ENCODE measurements at places on chromosomes 2 and 18. TPM values are rescaled to one million over a fixed set of nuclear protein-coding genes. Genes with fewer than 3 reads are reported as not detected.

Gene C2orf78
- not detected for polyA plus RNA-seq

Gene SMAD4
- 11.7 TPM for polyA plus RNA-seq

Gene SCYGR6
- not detected for polyA plus RNA-seq

Gene VIT
- polyA plus RNA-seq, result 2.7 TPM

Gene BOLL
- not detected for polyA plus RNA-seq

Gene SH3RF3
- polyA plus RNA-seq, result 5.0 TPM

DNA sequence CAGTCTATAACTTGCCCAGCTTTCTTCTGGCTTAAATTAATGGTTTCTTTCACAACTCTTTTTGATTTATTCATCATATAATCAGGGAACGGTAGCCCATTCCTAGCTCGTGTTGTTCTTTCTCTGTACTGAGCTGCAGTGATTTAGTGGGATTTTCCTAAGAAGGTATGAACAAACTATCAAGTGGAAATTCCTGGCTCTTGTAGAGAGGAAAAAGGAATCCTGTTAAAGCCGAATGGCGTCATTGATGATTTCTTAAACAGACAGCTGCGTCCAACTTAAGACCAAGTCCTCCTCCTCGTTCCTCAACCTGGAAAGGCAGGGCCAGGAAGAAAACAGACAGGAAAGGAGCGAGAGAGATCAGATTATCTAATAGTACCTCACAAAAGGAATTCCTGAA is 69.2 kb upstream of the CABLES1 start:
- H3K4me3 ChIP-seq, result no peak overlapping the region
- no peaks in the 10 kb centered on the region for H3K27me3 ChIP-seq
- no peaks in the 10 kb centered on the region for H3K4me1 ChIP-seq
- no peaks in the 10 kb centered on the region for H3K36me3 ChIP-seq

- DNase-seq, result no peak
- H3K4me3 ChIP-seq, result no peak overlapping the region
- no peak overlapping the region for H3K27ac ChIP-seq
- no peaks in the 10 kb centered on the region for H3K36me3 ChIP-seq
Observed at GRCh38 chr18:76328140-76328539, 166.9 kb downstream of the ZNF516 start.

- no peaks in the 10 kb centered on the region for H3K4me1 ChIP-seq
- no peak overlapping the region for H3K4me3 ChIP-seq
- H3K27ac ChIP-seq, result no peak overlapping the region
- H3K36me3 ChIP-seq, result no peaks in the 10 kb centered on the region
- H3K27me3 ChIP-seq, result no peaks in the 10 kb centered on the region
Observed at GRCh38 chr2:175247159-175247558, 65.6 kb upstream of the ATP5MC3 start.

GRCh38 chr2:157291018-157291417 is 33.5 kb downstream of the GALNT5 start:
- H3K4me1 ChIP-seq, result no peaks in the 10 kb centered on the region
- DNase-seq, result no peak
- H3K4me3 ChIP-seq, result no peak overlapping the region
- no peaks in the 10 kb centered on the region for H3K27me3 ChIP-seq
- H3K36me3 ChIP-seq, result no peaks in the 10 kb centered on the region
- H3K27ac ChIP-seq, result no peak overlapping the region

DNA sequence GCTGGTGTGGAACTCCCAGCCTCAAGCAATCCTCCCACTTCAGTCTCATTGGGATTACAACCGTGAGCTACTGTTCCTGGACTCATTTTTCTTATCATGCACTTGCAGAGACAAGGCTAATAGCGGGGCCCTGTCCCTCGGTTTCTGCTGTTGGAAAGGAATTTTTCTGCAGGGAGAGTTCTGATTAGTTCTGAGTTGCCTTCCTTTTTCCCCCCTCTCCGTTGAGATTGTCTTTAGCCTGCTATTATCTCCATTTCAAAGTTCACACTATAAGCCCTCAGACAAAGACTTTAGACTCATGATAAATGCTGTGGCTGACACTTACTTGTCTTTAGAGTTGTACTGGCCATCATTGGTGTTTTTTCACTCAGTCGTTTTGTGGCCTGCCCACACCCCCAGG is 97.2 kb downstream of the NCOA1 start:
- no peak overlapping the region for H3K27ac ChIP-seq
- no peak for DNase-seq
- peaks cover 5% of the 10 kb centered on the region for H3K36me3 ChIP-seq
- H3K27me3 ChIP-seq, result no peaks in the 10 kb centered on the region
- no peak overlapping the region for H3K4me3 ChIP-seq

- no peaks in the 10 kb centered on the region for H3K27me3 ChIP-seq
- H3K4me1 ChIP-seq, result peaks cover 10% of the 10 kb centered on the region
- no peak overlapping the region for H3K4me3 ChIP-seq
- no peak overlapping the region for H3K27ac ChIP-seq
Observed at GRCh38 chr2:237557633-237558015, 8.8 kb upstream of the PRLH start.

DNA sequence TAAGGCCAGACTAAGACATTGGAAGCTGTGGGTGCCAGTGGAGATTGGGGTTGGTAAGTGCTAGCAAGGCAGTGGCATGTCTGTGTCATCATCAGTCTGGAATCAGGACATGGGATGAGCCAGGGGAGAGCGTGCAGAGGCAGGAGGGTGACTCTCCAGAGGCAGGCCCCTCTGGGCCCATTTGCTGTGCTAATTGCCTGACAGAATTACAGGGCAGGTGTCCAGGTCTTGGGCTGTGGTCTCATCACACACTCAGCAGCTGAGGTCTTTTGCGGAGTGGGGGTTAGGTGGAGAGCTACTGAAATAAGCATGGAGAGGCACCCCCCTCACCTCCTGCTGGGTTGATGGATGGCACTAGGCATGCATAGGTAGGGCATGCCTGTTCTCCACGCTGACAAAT is 57.4 kb downstream of the CELF4 start:
- H3K4me1 ChIP-seq, result no peaks in the 10 kb centered on the region
- H3K4me3 ChIP-seq, result no peak overlapping the region
- H3K27me3 ChIP-seq, result peaks cover 12% of the 10 kb centered on the region
- no peak for DNase-seq
- H3K36me3 ChIP-seq, result no peaks in the 10 kb centered on the region
- H3K27ac ChIP-seq, result no peak overlapping the region

- no peaks in the 10 kb centered on the region for H3K27me3 ChIP-seq
- no peak for DNase-seq
- no peak overlapping the region for H3K4me3 ChIP-seq
- H3K4me1 ChIP-seq, result peaks cover 26% of the 10 kb centered on the region
- H3K27ac ChIP-seq, result no peak overlapping the region
- H3K36me3 ChIP-seq, result peaks cover 7% of the 10 kb centered on the region
Observed at GRCh38 chr2:238267341-238267710, 21.1 kb downstream of the PER2 start.

DNA sequence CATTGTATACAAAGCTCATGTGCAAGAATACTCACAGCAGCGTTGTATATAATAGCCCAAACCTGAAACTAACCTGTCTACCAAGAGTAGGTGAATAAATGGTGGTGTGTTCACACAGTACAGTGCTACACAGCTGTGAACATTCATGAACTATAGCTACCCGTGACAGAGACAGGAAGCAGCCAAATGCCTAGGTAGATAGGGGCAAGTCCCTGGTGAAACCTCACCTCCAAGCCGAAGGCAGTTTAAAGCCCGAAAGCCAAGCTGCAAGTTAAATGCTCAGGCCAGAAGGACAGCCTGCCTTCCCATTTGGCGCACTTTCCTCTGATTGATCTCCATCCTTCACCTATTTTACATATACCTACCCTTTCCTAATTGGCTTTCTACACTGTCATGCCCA is 36.5 kb upstream of the IMPA2 start:
- no peak overlapping the region for H3K27ac ChIP-seq
- H3K4me3 ChIP-seq, result no peak overlapping the region
- DNase-seq, result no peak
- peaks cover 15% of the 10 kb centered on the region for H3K4me1 ChIP-seq
- no peaks in the 10 kb centered on the region for H3K36me3 ChIP-seq

- no peaks in the 10 kb centered on the region for H3K36me3 ChIP-seq
- H3K27ac ChIP-seq, result peak overlapping the region; percentile 73
- H3K27me3 ChIP-seq, result no peaks in the 10 kb centered on the region
Observed at GRCh38 chr2:54558188-54559005, 102.3 kb downstream of the SPTBN1 start.

GRCh38 chr2:200274116-200275075 is 32.1 kb upstream of the SPATS2L start:
- no peaks in the 10 kb centered on the region for H3K4me1 ChIP-seq
- no peak overlapping the region for H3K4me3 ChIP-seq
- DNase-seq, result no peak
- H3K27ac ChIP-seq, result no peak overlapping the region
- no peaks in the 10 kb centered on the region for H3K27me3 ChIP-seq
- H3K36me3 ChIP-seq, result no peaks in the 10 kb centered on the region

GRCh38 chr2:85550486-85550885 is 10.8 kb downstream of the GGCX start:
- H3K27ac ChIP-seq, result no peak overlapping the region
- H3K4me3 ChIP-seq, result no peak overlapping the region
- no peaks in the 10 kb centered on the region for H3K4me1 ChIP-seq
- no peaks in the 10 kb centered on the region for H3K27me3 ChIP-seq
- H3K36me3 ChIP-seq, result peaks cover 87% of the 10 kb centered on the region
